K562 (cell line): ENCODE measurements at places on chromosomes 6 and 20. TPM values are rescaled to one million over a fixed set of nuclear protein-coding genes. Genes with fewer than 3 reads are reported as not detected.

The NMBR gene
- not detected in 2 replicates for total RNA-seq

The KIAA1586 gene
- total RNA-seq, result 29.1 and 29.5 TPM in 2 replicates

The STMND1 gene
- not detected in 2 replicates for total RNA-seq

The MAS1 gene
- total RNA-seq, result not detected in 2 replicates

The DLGAP4 gene
- 26.1 and 34.1 TPM in 2 replicates for total RNA-seq

The DEFB124 gene
- not detected in 2 replicates for total RNA-seq

The TEAD3 gene
- 12.6 and 13.2 TPM in 2 replicates for total RNA-seq

The BTNL2 gene
- total RNA-seq, result not detected in 2 replicates

The GUCA1A gene
- total RNA-seq, result not detected in 2 replicates

- peak; percentile 85 for DNase-seq
These were observed 42.3 kb upstream of the PTPN1 start for GRCh38 chr20:50467718-50468356.

GRCh38 chr6:170375661-170376060 is 69.1 kb downstream of the FAM120B start:
- DNase-seq, result no peak

DNA sequence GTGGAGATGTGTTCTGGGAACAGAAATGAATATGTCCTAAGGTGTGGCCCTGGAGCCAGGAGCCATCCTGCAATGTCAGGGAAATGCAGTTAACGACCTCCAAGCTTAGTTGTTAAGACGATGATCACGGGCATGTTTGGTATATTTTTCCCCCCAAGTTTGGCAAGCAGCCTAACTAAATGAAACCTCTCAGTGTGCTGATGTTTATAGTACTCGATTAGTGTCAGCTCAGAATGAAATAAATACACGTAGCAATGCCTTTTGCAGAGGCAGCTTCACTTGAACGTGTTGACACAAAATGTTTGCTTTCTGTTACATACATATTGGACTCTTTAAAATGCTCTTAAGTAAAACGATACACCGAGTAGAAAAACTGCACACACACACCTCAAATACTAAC is 76.2 kb upstream of the OLIG3 start:
- DNase-seq, result no peak

DNA sequence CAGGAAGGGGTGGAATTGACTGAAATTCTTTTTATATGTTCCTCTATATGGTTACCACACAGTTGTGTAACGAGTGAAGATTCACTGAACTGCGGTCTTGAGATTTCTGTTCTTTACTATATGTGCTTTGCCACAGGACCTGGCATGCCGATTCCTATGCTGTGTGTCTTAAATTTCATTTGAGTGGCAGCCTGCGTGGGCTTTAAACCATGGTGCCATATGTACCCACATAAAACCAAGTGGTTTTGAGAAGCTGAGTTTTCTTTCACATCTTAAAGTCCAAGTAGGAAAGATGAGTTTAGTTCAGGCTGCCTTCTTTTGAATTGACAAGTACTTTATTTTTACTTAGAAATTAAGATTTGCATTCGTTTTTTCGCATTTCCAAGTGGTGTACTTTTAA is 101.1 kb downstream of the DOK5 start:
- no peak for DNase-seq

GRCh38 chr20:63042448-63043071 is 35.8 kb upstream of the BHLHE23 start:
- no peak for DNase-seq

DNA sequence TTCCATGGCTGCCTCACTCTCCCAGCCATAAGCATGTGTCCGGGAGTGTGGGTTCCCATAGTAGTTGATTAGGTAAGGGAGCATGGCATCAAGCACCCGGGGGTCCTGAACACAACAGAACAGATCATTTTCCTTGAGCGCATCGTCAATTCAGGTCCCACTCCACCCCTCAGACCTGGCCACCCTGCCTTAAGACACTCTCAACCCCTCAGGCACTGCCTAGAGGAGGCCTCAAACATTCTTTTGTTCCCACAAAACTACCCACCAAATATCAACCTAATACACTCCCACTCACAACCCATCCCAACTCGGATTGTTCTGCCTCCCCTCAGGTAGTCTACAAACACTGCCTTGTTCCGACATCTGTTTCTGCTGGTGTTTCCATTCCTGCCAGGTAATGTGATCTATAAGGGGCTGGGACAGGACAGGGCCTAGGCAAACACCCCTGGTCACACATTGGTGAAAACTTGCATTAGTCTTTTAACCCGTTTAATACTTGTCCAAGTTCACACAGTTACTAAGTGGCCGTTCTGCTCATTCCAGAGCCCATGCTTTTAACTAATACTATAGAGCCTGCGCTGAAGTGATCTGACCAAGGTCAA is 1.4 kb downstream of the NFS1 start:
- no peak for DNase-seq

GRCh38 chr6:57432157-57432556 is 114.7 kb downstream of the PRIM2 start:
- DNase-seq, result no peak

GRCh38 chr20:23585808-23586734 is 17.8 kb upstream of the CST9L start:
- DNase-seq, result no peak

DNA sequence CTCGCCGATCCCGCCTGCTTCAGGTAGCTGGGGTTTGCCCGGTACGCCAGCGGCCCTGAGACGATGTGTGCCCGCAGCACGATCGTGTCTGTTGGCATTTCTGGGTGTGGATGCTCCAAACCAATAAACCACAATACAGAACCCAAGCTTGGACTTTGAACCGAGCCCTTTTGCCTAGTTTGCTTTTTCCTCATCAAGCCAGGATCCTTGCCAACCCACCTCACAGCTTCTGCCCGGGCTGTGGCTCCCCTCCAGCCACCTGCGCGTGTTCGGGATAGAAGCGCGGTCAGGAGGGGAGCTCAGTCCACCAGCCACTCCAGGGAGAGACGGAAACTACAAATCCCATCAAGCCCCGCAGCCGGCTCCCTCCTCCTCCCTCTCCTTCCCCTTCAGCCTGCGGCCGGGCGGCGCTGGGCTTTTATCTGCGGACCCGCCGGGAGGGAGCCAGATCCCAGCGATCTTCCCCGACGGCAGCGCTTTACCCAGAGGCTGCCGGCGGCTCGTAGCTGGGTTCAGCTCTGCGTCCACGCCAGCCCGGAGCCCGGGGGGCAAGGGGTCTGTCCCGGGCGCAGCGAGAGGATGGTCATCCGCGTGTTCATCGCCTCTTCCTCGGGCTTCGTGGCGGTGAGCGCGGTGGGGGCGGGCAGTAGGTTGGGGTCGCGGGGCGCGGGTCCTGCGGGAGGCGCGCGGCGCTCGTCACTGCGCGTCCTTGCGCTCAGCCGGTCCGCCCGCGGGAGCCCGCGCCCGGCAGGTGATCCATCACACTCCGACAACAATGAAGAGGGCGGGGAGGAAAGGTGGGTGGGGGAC is at the start of gene SH3BGRL2:
TSS of gene SH3BGRL2 (plus strand) at position 447 of the 810 bp plus-strand sequence. CDS start at position 580, 133 bp downstream.
- DNase-seq, result peak; percentile 89

DNA sequence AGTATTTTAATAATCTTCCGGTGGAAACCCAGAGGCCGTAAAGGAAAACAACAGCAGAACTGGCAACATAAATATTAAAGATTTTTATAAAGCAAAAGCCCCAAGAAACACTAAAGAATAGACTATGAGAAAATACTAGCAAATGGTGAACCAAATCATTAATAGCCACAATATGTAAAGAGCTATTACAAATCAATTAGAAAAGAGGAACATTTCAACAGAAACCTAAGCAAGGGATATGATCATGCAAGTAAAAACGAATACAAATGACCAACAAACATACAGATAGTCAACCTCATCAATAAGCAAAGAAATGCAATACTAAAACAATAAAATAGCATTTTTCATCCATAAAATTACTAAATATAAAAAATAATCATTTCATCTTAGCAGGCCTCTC is 3.6 kb downstream of the FBXL4 start:
- DNase-seq, result no peak

GRCh38 chr20:38649275-38649891 is 47.8 kb downstream of the ARHGAP40 start:
- peak; percentile 41 for DNase-seq

- no peak for DNase-seq
These were observed 199.2 kb upstream of the SUPT3H start for GRCh38 chr6:45576648-45577624.

DNA sequence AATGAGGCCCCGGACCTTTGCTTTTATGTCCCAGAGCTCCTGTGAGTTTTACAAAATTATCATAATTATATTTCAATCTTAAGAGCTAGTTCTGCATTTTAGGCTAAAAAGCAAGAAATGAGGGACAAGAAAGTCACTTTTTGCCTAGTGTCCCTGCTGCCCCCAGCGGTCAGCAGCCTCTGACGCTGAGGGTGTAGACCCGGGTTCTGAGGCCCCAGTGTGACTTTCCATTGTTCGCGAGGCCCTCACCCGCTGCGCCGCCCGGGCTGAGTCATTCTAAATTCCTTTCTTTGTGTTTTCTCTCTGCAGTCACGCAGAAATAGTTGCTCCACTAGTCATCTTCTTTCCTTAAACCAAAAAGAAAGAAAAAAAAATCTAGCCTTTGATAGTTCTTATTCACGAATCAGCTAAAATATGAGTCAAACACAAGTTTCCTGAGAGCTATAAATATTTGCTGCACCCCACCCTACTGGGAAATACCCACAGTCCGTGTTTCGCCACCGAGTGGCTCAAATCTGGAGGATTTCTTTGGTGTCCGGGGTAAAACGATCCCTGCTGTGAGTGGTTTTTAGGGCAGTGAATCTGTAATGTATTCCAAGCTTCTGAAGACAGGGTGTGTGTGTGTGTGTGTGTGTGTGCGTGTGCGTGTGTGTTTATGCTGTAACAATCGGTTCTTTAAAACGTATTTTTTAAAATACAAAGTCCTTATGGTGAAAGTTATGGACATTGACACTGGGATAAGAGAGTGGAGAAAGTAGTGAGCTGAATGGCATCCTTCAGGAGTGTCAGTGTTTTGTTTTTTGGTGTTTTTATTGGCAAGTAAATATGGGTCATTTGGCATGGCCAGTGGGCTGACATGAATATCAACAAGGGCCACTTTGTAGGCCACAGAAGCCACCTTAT is 59.7 kb upstream of the EEF1A1 start:
- DNase-seq, result peak; percentile 81

DNA sequence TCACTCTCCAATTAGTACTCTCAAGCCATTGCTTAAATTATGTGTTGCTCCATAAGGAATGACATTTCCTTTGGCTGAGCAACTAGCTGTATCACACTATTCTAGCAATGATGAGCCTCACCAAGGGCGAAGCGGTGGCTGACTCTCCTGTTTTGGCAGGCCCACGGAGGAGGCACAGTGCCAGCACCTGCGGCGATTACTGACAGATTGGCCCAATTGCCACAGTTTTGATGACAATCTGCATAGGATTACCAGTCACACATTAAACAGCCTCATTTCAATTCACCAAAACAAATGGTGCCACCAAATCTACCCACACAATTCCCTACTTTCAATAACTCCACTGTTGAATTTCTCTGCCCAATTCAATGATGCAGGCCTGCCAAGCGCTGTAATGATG is 286.9 kb downstream of the PTPRK start:
- DNase-seq, result no peak

GRCh38 chr6:128990360-128990759 is 107.4 kb downstream of the LAMA2 start:
- no peak for DNase-seq

GRCh38 chr6:157454762-157455714 is 74.0 kb downstream of the ZDHHC14 start:
- DNase-seq, result no peak

DNA sequence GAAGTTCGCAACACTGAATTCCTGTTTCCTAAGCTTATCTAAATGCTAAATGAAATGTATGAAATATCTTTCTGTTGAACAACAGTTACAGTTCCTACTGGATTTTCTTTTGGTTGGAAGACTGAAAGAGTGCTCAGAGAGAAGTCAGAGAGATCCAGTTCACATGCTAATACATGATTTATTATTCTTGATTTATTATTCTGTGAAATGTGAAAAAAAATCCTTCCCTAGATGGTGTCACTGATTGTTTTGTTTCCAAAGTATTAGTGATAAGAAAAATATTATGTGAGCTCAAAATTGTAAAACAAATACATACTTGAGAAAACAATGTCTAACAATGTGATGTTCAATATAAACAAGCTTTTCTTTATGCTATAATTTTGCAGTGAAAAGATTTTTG is 42.1 kb downstream of the ADGRG6 start:
- DNase-seq, result no peak

GRCh38 chr6:12137480-12137879 is 125.4 kb downstream of the HIVEP1 start:
- peak; percentile 57 for DNase-seq

DNA sequence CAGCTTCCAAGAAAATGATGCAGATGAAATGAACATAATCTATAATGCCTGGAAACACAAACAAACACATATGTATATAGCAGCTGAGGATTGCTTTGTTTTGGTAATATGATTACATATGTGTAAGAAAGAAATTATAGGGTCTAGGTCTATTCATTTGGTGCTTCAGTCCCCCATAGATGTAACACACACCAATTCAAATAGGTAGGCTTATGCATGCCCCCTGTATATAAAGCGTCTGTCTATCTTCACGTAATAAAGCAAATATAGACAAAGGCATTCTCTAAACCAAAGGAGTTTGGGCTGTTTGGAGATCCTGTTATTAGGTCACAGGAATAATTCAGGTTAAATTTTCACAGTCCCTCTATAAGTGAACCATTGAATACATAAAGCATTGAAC is 270.4 kb upstream of the SGK1 start:
- no peak for DNase-seq

DNA sequence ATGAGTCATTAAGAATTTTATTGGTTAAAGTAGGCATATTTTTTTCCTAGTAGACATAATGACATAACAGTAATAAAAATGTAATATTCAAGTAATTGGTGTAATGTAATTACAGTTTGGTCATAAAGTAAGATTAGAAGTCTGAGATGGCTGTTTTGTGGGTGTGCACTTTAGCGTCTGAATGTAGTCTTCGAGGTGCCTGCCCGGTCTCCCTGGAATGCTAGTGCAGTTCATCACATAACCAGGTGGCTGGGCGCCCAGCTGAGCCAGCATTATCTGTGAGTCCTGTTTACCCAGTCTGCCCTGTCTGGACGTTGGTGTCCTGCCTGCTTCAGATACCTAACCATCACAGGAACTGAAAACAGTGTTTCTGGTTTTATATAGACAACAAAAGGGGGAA is 419.1 kb downstream of the CDC5L start:
- DNase-seq, result no peak

DNA sequence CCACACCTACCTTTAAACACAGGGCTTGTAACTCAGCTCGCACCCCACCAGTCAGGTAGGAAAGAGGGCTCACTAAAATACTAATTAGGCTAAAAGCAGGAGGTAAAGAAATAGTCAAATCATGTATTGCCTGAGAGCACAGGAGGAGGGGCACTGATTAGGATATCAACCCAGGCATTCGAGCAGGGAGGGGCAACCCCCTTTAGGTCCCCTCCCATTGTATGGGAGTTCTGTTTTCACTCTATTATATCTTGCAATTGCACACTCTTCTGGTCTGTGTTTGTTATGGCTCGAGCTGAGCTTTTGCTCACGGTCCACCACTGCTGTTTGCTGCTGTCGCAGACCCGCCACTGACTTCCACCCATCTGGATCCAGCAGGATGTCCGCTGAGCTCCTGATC is 657.2 kb downstream of the PRIM2 start:
- DNase-seq, result peak; percentile 16
